EH (cell line): ENCODE measurements at places on chromosomes 4 and X.
A peak's percentile ranks its signal among the peaks of the same experiment; 100 is the strongest.

DNA sequence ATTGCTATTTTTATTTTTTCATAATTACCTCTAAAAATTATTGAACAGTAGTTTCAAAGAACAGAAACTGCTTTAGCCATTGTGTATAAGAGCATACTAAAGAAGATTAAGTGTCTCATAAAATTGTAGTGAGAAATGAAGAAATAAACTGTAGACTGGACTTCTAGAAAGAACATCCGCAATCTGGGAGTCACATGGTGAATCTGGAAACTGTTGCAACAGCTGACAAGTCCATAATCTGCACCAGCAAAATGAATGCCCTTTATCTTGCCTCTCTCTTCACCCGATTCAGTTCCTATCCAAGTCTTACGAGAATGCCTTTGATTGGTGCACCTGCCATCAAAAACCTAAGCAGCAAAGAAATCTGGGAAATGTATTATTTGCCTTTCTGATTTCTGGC is 312.9 kb downstream of the NAF1 start:
- no peak for DNase-seq

DNA sequence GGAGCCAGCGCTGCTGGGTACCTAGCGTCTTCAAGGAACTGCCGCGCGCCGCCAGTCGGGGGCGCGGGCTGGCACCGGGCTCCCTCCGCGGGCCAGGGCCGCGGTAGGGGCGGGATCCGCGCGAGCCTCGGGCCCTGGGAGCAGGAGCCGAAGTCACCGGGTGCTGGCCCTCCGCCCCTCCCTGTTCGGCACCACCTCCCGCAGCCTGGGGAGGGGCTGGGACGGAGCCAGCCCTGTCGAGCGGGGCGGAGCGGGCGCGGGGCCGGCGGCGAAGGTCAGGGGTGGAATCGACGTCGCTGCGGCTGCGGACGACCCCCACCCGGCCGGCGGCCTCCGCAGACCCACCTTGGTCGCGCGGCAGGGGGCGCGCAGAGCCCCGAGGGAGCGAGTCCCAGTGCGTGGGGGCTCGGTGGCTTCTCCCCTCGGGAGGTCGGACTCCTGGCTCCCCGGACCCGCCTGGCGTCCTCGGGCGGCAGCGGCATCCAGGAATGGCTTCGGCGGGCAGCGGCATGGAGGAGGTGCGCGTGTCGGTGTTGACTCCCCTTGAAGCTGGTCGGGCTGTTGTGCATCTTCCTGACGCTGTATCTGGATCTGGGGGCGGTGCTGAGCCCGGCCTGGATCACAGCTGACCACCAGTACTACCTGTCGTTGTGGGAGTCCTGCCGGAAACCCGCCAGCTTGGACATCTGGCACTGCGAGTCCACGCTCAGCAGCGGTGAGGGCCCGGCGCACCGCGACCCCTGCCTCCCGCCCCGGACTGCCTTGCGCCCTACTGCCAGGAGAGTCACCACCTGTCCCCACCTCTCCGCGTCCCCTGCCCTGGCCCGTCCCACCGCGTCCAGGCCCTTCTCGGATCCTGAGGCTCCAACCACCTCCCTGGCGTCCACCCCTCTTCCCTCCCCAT is 50.5 kb upstream of the FAM47C start:
- no peak for DNase-seq

- no peak for DNase-seq
Measured at GRCh38 chrX:149472625-149473024, 32.5 kb downstream of the IDS start.

DNA sequence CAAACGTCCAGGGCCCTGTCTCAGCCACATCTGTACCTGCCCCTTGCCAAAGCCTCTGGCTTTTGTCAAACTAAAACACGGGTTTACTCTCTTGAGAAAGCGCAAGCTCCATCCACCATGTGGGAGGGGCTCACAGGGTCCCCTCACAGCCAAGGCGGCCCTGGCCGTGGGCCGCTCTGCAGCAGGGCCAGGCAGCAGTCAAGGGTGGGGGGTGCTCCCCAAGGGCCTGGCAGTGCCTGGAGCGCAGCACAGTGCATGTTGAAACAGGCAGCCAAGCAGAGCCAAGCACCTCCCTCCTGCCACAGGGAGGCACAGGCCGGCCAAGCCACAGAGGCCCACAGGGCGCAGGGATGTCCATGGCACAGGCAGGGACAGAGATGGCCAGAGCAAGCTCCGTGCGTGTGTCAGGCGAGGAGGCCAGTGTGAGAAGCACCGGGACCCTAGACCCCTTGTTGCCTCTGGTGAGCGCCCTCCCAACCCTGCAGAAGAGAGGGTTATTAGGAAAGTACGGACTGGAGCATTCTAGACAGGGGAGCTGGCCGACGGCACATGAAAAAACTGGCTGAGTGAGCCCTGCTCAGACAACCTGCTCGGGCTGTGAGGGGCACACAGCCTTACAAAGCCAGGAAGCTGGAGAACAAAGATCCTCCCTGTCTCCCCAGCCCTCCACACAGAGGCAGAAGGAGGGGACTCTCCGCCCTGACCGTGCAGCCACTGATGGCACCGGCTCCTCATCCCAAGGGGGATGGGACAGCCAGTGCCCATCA is 39.0 kb downstream of the FAM53A start:
- peak; percentile 23 for DNase-seq

- peak; percentile 43 for DNase-seq
Measured at GRCh38 chr4:153448003-153448731, 18.0 kb upstream of the TMEM131L start.

GRCh38 chr4:27066591-27066990 is 205.9 kb downstream of the STIM2 start:
- no peak for DNase-seq

DNA sequence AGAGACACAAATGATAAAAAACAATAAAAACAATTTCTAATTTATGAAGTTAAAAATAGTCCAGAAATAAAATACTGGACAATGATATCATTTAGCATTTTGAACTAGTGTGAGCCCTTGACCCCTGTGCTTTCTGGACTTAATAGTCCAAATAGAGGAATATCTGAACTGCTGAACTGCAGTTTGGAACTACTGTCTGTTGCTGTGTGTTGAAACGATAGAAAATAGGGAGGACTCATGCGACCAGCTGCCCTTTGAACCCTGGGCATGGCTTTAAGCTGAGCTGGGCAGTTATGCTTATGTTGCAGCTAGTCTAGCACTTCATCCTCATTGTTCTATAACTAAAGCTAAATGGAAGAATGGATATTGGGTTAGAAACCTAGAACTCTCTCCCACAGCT is 99.5 kb downstream of the FMR1NB start:
- DNase-seq, result no peak
